ENCODE measurements at places on chromosomes 2 and 18.

- no peak for DNase-seq
These were observed 35.5 kb downstream of the DIS3L2 start for GRCh38 chr2:231996797-231997540.

- DNase-seq = no peak
These were observed 3.8 kb downstream of the GALNT5 start for GRCh38 chr2:157261199-157261782.

- DNase-seq = no peak
These were observed 9.6 kb downstream of the SH3YL1 start for GRCh38 chr2:254241-254640.

DNA sequence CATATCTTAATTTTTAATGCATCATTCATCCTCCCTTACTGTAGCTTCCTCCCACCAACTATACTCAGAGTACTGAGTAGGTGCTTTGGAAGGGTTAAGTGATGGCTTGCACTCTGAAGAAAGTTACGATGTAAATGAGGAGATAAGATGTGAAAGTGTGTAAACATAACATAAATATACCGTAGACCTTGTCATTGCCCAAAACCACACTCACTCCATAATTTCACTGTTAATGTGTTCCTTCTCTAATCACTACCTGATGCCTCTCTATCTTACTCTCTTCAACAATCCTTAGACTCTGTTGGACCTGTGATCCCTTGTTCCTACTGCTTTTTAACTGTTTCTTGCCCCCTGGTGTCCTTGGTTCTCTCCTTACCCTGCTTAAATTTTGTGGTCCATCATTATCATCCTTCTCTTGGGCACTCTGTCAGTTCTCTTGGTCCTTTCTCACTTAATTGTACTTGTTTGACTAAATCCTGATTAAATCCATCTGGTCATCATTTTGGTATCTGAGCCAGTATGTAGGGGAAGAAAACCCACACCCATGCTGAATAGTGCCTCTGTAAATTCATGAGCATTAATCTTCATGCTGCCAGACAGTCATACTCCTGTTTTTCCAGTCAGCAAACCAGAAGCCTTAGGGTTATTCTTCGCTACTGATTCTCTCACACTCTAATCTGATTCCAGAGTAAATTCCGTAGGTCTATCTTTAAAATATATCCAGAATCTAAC is 45.0 kb downstream of the PMS1 start:
- DNase-seq = no peak

GRCh38 chr2:98912957-98913915 is 22.8 kb downstream of the CRACDL start:
- DNase-seq = no peak

DNA sequence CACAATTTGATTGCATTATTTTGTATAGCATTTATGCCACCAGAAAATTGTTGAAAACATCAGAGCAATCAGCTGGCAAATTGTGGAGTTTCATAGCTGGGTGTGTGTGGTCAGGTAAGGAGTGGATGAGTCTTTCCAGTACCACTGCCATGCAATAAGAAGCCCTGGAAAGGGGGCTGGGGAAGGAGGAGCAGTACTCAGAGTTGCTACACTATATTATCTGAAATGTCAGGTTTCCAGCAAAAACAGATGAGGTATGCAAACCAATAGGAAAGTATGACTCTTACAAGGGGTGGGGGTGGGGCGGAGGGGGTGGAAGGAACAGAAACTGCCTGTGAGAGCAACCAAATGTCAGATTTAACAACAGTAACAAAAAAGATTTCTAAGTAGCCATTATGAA is 112.2 kb downstream of the SOS1 start:
- DNase-seq = no peak
